Activated naive CD4-positive, alpha-beta T cell treated with Interleukin-2 at 50 U/mL for 16 hours (primary cell): ENCODE measurements at places on chromosomes 3 and 15.

- DNase-seq, result no peak
Observed at GRCh38 chr3:96264701-96265100, 549.7 kb upstream of the EPHA6 start.

GRCh38 chr15:49868348-49868747, 247.5 kb downstream of the DTWD1 start:
- DNase-seq, result no peak

GRCh38 chr3:159711560-159712333, 276.9 kb upstream of the IL12A start:
- no peak for DNase-seq

- no peak for DNase-seq
Observed at GRCh38 chr3:141840737-141841544, 35.5 kb upstream of the ATP1B3 start.

- no peak for DNase-seq
Observed at GRCh38 chr15:27742751-27743477, 356.2 kb downstream of the OCA2 start.

DNA sequence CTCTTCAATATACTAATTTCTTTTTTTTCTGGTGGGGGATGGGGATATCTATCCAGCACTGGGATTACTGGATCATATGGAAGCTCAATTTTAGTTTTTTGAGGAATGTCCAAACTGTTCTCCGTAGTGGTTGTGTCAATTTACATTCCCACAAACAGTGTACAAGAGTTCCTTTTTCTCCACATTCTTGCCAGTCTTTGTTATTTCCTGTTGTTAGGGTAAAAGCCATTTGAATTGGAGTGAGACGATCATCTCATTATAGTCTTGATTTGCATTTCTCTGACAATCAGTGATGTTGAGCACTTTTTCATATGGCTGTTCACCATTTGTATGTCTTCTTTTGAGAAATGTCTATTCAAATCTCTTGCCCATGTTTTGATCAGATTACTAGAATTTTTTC, 12.8 kb upstream of the WDR49 start:
- DNase-seq, result no peak

DNA sequence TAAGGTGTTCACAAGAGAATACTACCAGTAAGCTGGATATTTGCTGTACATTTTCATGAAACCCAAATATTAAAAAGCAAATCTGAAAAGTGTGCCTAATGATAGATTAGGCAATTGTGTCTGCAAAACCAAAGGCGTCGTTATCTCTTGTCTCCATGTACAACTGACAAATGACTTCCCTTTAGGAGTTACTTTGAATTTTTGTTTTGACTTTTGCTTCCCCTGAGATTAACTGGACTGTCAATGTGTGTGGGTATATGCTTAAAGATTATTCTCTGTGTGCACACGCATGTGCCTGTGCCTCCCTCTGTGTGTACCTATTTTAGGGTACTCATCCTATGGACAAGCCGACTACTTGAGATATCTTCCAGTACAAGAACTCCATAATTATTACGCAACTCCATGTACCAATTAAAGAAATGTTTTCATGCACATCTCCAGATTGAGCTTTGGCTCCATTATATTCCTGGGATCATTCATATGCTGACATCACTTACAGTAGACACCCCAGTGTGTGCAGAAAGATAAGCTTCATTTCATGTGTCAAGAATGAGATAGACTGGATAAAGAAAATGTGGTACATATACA, 431.2 kb upstream of the ADAMTS9 start:
- DNase-seq, result no peak

DNA sequence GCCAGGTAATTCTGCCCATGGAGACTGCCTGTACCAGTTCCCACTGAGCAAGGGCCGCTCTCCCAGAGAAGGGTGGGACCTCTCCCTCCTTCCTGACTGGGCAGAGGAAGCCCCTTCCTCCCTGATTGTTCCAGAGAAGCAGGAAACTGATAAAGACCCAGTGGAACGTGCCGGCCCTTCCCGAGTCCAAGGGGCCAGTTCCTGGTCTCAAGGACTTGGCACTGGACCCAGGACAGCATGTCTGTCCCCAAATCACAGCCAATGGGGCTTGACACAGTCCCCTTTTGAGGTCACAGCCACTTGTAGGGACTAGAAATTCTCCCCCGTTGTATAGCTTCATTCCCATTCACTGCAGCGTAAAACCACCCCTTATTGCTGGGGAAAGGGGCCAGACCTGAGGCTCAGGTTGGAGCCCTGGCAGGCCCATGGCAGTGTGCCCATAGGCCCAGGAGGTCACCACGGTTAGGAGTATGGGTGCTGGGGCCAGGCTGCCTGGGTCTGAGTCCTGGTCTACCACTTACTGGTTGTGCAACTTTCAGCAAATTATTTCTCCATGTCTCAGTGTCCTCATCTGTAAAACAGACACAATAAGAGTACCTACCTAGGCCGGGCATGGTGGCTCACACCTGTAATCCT, 18.1 kb downstream of the CSRNP1 start:
- DNase-seq, result no peak

DNA sequence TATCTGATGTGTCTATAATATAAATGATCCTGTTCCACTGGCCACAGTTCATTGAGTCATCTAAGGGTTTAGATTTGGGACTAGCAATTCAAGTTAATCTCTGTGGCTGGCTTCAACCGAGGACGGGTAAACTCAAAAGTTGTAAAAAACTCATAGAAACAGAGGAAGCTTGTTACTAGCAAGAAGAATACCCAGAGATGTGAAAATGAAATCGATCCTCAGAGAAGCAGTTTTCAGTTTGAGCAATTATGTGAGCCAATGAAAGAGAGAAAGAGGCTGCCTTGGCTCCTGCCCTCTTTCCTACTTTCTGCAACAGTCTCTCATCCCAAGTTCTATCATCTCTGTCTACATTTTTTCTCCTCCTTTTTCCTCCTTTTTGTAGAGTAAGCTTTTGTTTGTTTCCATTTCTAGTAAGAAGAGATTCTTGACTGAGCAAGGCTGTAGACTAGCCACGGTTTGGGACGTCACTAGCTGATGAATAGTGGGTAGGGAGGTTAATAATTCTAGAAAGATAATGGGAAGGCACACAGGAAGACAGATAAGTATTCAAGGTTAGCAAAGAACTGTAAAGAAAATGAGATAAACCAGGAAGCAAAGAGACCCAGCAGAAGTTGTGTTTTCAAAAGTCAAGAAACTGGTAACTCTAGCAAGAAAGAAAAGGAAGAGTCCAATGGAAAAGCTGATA, 298.9 kb upstream of the NR2F2 start:
- no peak for DNase-seq

- DNase-seq, result no peak
Observed at GRCh38 chr3:163273694-163274093, 1777.1 kb downstream of the OTOL1 start.
